PC-9 (cell line): ENCODE measurements at places on chromosomes 11 and 22. TPM values are rescaled to one million over a fixed set of nuclear protein-coding genes. Genes with fewer than 3 reads are reported as not detected.

NXPE2 gene
- total RNA-seq: not detected in 2 replicates

SCUBE2 gene
- not detected in 2 replicates for total RNA-seq

DNA sequence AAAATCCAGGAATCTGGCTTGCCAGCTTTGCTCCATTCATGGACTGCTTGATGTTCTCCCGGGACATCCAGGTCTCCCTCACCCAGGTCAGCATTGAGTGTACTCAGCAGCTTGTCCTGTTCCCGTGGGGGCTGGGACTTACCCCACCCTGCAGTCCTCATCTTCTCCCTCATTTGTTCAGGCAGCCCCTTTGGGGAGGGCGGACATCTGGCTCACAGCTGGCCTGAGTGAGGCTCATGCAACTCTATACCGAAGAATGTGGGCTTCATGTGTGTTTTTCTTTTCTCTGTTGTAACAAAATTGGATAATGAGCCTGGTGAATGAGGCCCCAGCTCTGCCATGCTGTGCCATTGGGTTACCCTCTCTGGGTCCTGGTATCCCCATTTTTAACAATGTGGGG lies 227.7 kb upstream of the TENM4 start:
- H3K27me3 ChIP-seq: 0 out of 2 replicates have a peak, but pooled peaks cover 6% of the 10 kb centered on the region
- no peak for DNase-seq
- H3K36me3 ChIP-seq: no peaks in the 10 kb centered on the region
- H3K4me3 ChIP-seq: no peak overlapping the region
- no peaks in the 10 kb centered on the region for H3K4me1 ChIP-seq

DNA sequence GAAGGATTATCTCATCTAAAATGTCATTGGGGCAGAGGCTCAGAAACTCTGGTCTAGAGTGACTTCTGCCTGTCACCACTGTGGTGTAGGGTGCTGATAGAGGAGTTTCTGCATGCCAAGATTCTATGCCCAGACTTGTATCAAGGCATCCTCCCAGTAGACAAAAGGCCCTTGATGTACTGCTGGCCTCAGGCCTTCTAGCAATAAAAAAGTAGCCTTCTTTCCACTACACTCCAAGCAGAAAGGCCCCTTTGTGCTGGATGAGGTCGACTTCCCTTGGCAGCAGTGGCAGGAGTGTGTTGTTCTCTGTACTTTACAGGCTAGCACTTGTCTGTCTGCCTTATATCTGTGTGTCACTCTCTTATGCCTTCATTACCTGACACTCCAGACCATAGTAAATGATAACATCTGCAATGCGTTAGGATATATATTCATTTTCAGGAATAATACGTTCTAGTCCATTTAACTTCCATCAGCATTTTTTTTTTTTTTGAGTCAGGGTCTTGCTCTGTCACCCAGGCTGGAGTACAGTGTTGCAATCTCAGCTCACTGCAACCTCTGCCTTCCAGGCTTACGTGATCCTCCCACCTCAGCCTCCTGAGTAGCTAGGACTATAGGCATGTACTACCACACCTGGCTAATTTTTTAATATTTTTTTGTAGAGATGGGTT lies 49.5 kb upstream of the RRM1 start:
- no peaks in the 10 kb centered on the region for H3K4me1 ChIP-seq
- H3K27me3 ChIP-seq: no peaks in the 10 kb centered on the region
- H3K27ac ChIP-seq: no peak overlapping the region
- no peak overlapping the region for H3K4me3 ChIP-seq
- no peak for DNase-seq

NCF4 gene
- 3.9 and 4.5 TPM in 2 replicates for total RNA-seq
